ENCODE measurements at places on chromosomes 7 and 10.

DNA sequence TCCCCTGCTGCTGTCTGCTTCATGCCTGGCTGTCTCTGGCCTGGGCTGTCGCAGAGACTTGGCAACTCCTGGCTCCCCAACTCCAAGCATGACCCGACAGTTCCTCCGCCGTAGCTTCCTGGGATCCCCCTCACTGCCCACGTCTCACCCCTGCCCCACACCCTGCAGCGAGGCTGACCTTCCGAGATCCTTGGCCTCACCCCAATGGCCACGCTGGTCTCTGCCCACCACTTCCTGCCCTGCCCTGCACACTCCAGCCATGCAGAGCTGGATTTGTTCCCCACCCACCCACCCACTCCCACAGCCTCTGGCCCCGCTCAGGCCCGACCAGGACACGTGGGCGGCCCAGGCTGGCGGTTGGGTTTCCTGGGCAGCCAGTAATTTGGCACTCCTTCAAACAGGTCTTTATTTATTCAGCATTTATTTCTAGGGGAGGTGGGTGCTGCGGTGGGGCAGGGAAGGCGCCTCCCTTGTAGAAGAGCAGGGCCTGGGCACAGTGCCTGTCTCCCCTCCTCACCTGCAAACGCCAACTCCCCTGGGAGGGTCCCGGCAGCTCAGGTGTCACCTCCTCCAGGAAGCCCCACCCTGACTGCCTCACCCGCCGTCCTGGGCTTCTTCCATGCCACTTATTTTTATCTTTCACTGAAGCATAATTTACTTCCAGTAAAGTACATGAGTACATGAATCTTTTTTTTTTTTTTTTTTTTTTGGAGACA lies 25.5 kb downstream of the GTF2IRD1 start:
- DNase-seq: no peak

- no peak for DNase-seq
Measured at GRCh38 chr7:108087778-108088177, 42.4 kb downstream of the LAMB4 start.

- no peak for DNase-seq
Measured at GRCh38 chr7:68699090-68699711, 899.1 kb upstream of the AUTS2 start.

DNA sequence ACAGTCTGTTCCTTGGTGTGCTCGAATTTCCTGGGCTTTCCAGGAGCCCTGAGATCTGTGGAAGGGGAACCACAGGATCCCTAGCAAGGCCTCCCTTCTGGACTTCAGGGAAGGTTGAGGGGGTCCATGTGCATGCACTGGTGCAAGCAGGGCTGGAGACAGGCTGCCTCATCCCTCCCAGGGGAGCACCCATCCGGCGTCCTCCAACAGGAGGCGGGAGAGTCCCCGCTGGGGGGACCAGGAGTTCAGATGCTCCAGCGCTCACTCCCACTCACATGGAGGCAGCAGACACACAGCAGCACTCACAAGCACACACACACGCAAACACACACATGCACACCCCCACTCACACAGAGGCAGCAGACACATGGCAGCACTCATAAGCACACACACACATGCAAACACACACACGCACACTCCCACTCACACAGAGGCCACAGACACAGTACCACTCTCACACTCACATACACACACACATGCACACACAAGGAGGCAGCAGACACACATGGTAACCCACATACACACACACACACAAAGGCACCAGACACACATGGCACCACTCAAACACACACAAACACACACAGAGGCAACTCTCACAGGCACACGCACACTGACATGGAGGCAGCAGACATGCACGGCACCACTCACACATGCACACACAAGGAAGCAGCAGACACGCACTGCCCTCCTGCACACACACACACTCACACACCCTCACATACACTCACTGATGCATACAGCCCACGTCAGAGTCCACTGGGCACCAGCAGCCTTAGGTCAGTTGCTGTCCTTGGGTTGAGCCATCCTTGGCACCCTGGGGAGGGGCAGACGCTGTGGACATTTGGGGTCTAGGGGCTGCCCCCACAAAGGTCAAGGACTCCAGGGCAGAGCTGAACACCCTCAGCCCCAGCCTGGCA lies 247.0 kb upstream of the PPP2R2D start:
- DNase-seq: no peak

GRCh38 chr10:62000726-62001125 lies 99.2 kb downstream of the ARID5B start:
- DNase-seq: no peak

DNA sequence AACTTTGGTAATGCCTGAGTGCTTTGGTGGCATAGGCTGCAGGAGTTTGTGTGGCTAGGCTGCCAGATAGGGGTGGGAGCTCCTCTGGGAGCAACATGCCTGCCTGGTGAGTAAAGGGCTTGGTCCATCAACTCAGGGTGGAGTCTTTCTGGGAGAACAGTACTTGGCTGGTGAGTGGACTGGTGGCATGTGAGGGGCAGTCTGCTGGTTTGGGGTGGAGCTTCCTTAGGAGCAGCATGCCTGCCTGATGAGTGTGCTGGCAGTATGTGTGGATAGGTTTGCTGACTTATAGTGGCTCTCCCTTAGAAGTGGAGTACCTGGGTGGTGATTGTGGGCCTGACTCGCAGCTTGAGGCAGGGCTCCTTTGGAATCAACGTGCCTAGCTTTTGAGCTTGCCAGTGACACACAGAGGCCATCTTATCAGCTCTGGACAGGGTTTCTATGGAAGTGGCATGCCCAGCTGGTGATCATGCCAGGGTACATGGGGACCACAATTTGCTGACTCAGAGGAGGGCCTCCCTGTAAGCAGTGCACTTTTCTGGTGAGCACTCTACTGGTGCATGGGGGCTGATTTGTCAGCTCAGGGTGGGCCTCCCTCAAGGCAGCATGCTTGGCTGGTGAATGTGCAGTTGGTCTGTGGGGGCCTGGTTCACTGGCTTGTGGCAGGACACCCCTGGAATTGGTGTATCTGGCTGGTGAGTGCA lies 35.0 kb upstream of the SRI start:
- DNase-seq: no peak

DNA sequence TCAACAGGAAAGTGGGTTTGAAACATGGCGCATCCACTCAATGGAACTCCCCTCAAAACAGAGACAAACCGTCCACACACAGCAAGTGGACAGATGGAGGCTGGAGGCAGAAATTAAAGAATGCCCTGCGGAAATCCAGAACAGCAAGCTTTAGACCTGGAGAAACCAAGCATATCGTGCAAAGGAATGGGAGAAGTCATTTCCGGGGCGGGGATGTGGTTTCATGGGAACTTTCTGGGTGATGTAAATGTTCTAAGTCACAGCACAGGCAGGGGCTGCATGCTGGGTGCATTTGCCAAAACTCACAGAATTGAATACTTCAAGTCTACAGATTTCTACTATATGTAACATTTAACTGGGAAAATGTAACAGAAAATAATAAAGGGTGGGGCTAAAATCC lies 213.0 kb downstream of the PTPRN2 start:
- no peak for DNase-seq

- DNase-seq: no peak
Measured at GRCh38 chr10:69220507-69220906, 375 bp downstream of the HKDC1 start.

DNA sequence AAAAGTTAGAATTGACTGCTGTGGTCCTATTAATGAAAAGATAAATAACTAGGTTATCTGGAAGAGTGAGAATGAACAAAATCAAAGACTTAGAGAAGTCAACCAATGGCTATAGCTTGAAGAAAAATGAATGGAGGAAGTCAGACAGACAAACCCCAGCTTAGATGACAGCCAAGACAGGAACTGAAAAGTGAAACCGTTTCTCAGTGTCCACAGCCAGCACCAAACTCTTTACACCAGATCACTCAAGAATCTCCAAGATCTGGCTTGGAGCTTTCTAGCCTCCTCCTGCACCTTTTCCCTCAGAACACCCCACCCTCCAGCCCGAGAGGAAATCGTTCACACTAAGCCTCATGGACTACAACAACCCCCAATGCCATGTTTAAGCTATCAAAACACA lies 167.0 kb downstream of the SFMBT2 start:
- no peak for DNase-seq

DNA sequence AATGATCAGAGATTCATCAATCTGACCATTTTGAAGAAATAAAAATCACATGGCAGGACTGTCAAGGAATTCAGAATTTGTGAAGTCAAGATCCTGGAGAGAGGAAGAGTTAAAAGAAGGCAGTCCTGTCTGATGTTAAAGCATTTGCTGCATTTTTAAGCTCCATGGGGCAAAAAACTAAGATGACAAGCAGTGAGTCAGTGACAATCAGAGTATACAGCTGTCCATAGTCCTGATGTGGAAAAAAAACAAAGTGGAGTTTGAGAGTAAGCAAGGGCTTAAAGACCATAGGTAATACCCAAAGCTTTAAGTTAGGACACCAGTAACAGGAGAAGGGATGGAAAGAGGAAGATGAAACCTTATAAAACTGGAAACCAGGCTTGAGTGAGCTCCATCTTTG lies 412.7 kb upstream of the ANKRD30A start:
- no peak for DNase-seq

DNA sequence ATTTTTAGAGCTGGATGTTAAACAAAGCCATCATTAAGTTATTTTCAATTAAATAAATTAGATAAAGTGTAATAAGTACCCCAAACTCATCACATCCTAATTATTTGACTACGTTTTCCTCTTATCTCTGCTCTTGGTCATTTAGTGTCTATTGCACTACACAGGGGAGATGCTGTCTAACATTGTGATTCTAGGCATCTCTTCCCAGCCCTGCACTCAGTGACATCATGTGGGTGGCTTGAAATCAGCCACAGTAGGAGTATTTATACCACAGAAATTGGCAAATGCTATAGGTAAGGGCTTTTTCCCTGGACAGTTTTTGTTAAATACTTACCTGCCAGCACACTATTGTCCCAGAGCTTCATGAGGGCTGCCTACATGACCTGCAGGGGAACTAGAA lies 21.3 kb upstream of the TMEM72 start:
- no peak for DNase-seq

DNA sequence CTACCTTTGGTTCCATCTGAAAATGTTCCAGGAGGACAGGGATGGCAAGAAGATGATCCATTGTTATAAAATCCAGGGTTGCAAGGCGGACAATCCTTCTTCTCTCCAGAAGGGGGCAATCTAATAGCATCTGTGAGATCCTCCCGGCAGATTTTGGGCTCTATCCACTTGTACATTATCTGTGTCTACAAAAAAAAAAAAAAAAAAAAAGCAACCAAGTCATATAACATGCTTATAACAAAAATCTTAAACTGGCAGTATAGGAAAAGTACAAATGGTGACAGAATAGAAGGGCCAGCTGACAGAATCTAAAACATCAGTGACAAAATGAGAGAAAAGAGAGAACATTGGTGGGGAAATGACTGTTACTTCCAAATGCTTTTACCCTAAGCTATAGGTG lies 132.7 kb downstream of the ELAPOR2 start:
- DNase-seq: peak; percentile 12

- DNase-seq: no peak
Measured at GRCh38 chr7:69622960-69623359, 24.7 kb downstream of the AUTS2 start.

DNA sequence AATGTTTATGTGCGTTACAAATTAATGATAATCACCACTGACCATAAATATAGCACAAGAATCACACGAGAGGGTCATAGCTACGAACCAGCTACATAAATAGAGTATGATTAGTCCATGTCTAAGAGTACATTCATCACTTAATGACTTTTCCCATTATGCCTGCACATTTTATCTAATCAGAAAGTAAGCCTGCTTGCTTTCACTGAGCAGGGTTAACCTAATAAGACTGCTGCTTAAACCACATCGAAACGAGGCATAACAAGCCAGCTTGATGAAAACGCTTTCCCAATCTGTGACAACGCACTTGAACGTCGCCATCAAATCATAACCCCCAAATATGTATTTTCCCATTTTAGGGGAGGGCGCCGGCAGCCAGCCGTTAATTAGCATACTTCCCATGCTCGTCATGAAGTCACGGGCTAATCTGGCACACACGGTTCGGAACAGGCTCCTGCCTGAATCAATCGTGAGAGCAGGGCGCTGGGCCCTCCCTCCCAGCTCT lies 71.5 kb downstream of the EBF3 start:
- no peak for DNase-seq

- no peak for DNase-seq
Measured at GRCh38 chr7:54689394-54690049, 69.5 kb downstream of the SEC61G start.

DNA sequence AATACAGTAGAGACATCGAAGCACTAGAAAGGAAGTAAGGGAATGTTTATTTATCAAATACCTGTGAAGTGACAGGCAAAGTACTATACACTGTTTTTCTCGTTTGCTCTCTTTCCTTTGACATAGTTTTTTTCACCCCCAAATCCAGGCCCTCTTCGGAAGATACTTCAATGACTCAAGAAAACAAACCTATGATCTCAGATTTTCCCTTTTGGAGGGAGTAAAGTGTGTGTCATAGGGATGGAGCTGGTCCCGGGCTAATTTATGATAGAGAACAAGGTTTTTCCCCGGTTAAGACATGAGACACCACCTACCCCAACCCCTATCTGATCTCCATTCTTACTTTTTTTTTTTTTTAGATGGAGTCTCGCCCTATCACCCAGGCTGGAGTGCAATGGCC lies 61.7 kb downstream of the MAP3K8 start:
- DNase-seq: no peak

GRCh38 chr7:36752026-36752711 lies 27.9 kb upstream of the AOAH start:
- no peak for DNase-seq

- DNase-seq: no peak
Measured at GRCh38 chr7:128879939-128880746, 17.5 kb downstream of the ATP6V1F start.

DNA sequence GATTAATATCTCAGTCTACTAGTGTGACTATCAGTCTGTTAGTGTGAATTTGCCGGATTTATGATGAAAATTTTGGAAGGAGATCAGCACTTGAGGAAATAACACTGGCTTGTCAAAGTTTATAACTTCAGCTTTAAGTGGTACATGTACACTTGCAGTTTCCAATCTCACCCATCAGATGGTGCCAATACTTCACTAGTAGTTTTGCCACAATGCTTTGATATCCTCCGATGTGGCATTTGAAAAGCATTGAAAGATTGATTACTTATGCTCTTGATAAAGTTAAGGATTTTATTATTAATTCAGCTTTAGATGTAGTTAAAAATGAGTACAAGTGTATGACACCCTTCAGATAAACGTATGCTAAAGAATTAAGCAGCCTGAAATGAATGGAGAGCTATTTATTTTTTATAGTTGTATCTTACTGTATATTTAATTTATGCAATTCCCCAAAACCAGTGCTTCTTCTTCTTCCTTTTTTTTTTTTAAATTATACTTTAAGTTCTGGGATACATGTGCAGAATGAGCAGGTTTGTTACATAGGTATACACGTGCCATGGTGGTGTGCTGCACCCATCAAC lies 98.2 kb downstream of the ANLN start:
- DNase-seq: no peak

- no peak for DNase-seq
Measured at GRCh38 chr10:5461203-5461588, 38.2 kb downstream of the CALML5 start.

DNA sequence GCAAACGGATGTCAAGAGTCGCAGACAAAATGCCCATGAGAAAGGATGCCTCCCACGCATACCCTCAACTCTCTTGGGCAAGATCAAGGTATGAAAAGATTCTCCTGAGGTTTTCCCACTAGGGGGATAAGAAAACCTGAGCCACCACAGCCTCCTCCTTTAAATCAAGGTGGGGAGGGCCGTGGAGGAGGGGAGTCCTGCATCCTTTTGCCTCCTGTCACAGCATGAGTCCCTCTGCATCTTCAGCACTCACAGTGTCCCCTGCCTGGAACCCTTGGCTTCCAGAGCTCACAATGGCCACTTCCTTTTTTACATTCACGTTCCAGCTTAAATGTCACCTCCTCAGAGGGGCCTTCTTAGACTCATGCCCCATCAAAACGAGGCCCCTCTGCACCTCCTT lies 207.6 kb downstream of the GLI3 start:
- DNase-seq: no peak
